ENCODE measurements at places on chromosomes 16 and 17.

- DNase-seq = no peak
Observed at GRCh38 chr16:87297407-87297806, 19.8 kb downstream of the C16orf95 start.

GRCh38 chr17:60514053-60514452, 12.0 kb downstream of the APPBP2 start:
- DNase-seq = no peak

GRCh38 chr16:30902029-30902972, 5.9 kb downstream of the CTF1 start:
- DNase-seq = no peak

GRCh38 chr17:17711641-17712162, 30.4 kb downstream of the RAI1 start:
- no peak for DNase-seq

GRCh38 chr17:73231395-73231794, 30.3 kb downstream of the CPSF4L start:
- DNase-seq = no peak

DNA sequence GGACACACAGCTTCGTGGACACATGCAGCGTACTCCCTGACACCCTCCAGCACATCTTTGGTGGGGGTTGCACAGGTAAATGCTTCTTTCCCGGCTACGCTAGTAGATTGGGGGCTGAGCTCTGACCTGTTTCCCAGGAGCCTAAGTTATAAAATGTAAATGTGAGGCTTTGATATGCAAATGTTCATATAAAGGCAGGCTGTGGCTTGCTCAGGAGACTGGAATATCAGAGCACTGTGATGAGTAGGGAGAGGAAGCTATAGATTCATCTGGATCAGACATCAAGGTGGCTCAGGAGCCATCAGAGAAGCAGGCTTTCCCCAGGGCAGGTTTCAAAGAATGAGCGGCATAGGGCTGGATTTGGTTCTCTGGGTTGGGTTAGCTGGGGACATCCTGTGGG, 3.4 kb upstream of the ETV4 start:
- no peak for DNase-seq

DNA sequence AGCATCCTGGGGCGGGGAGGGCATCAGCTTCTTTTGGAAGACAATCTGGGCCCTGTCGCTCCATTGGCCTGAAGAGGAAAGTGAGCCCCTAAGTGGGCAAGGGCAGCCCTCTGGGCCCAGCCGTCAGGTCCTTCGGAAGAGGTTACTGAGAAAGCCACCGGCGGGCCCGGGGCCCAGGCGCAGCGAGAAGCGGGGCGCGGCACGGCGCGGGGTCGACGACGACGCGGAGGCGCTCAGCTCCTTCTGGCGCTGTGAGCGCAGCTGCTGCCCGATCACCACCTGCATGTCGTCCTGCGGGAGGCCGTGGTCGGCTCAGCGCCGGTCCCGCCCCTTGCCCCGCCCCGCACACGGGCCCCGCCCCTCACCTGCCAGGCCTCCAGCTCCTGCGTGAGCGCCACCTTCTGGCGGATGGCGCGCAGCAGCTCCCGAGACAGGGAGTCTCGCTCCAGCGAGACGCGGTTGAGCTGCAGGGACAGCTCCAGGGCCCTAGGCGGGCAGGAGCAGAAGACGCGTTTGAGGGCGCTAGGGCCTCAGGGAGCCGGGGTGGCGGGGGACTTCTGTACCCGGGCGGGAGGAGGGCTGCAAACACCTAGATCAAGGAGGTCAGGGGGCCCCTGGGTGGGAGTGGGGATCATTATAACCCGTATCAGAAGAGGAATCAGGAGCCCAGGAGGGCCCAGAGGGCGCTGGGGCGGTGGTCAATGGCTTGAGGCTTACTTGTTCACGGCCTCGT, 4.3 kb downstream of the THOC6 start:
- DNase-seq = no peak

DNA sequence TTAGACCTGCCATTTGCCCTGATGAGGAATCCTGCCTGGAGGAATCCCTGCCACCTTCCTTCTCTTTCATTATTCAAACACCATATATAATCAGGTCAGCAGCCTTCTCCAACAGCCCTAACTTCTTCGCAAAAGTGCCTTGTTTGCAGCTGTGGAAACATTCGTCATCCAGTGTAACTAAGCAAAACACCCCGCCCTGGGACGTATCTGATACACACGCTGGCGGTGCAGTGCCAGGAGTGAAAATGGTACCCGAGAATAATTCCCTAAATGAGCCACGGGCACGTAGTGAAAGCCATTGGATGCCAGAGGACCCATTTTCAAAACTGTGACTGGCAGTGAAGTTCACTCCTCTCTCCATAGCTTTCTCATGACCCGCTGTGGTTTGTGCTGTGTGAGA, 73.7 kb downstream of the IRX3 start:
- no peak for DNase-seq

DNA sequence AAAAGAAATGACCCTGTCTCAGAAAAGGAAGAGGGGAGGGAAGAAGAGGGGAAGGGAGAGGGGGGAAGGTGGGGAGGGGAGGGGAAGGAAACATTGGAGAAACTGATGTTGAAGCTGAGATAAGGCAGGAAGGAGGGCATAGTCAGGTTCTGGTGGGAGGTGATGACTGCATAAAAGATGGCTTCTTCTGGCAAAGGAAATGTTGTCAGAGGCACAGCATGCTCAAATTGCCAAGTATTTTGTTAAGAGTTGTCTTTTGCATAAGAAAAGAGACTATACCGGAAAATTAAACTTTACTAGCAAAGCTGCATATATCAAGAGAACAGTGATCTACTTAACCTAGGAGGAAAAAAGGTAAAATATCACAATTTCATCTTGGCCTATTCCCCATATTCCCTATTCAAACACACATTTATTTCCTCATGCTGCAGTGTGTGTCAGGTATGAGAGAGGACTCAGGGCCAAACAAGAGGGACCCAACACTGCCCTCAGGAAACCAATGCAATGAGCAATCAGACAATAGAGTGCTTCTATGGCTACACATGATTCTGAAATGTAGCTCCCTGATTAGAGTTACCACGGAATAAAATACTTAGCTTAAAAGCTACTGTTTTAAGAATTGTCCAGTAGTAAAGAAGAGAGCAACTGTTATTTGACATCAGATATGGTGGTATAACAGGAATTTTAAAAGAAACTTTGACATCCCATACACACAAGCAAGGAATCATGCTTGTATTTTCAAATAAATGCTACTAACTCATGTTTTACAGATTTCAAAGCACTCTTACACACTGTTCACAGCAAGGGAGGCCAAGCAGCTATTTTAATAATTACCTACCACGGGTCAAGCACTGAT, 80.9 kb downstream of the PARN start:
- DNase-seq = no peak

GRCh38 chr17:2083613-2084035, 28.7 kb downstream of the HIC1 start:
- DNase-seq = no peak

GRCh38 chr17:65527857-65528591, 33.4 kb downstream of the AXIN2 start:
- DNase-seq = no peak

DNA sequence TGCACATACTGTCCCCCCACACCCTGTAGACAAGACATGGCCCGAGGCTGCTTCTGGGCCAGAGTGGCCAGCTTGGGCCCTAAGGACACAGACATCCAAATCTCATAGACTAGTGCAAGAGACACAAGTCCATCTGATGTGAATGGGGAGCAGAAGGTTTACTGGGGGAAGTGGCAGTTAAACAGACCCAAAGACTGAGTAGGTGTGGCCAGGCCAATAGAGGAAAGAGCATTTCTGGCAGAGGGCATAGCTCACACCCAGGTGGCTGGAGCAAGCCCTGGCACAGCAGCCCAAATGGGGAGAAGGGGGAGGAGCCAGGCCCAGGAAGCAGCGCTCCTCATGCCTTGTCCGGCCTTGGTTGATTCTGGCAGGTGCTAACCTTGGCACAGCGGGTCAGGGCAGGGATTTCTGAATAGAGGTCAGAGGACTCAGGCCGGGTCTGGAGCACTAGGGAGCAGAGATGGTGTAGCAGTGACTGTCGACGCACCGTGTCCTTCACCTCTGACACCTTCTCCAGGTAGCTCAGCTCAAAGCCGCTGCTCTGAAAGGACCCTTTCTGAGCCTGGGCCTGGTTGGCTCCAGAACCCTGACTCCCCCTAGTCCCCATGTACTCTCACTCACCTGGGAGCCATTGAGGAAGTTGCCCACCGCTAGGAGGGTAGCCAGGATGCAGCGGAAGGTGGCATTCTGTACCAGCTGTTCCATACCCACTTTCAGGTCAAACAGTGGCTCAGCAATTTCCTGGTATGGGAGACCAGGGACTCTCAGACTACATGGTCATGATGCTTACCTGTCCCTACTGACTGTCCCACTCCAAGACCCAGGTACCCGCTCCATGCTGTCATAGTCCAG, 4.1 kb downstream of the TMEM208 start:
- DNase-seq = no peak

- DNase-seq = no peak
Observed at GRCh38 chr17:61766520-61766919, 96.8 kb downstream of the BRIP1 start.

GRCh38 chr17:72123530-72124437, 3.0 kb downstream of the SOX9 start:
- no peak for DNase-seq

- DNase-seq = no peak
Observed at GRCh38 chr17:61150686-61151299, 248.8 kb upstream of the TBX2 start.

DNA sequence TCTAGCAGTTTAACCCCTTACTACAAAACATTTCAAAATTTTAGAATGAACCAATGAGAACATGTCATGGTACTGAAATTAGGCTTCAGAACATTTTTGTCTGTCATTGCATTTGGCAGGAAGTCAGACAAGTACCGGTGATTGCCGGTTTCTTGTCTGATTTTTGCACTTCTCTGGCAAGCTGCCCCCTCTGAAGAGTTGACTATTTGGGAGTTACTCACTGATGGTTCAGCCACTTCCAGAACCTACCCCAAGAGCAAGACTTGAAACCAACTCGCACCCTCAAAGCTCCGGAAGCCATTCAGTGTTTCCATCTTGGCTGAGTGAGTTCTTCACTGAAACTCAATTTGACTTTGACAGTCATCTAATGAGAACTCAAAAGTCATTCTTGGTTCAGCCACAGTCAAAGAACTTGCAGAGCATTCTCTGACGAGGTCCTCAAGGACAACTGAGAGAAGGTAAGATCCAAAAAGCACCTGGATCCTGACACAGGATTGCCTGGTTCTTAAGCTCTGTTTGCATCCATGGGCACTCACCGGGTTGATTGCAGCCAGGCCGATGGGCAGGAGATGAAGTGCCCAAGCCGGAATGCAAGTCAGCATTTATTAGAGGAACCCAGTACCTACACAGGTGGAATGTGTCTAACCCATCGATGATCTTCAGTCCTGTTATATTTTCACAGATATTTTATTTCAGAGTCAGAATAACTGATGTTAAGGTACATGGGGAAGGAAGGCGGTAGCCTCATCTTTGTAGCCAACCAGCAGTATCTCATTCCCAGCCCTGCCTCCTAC, 93.6 kb downstream of the USP22 start:
- no peak for DNase-seq

GRCh38 chr16:20300312-20301097, 26.8 kb downstream of the GP2 start:
- no peak for DNase-seq

DNA sequence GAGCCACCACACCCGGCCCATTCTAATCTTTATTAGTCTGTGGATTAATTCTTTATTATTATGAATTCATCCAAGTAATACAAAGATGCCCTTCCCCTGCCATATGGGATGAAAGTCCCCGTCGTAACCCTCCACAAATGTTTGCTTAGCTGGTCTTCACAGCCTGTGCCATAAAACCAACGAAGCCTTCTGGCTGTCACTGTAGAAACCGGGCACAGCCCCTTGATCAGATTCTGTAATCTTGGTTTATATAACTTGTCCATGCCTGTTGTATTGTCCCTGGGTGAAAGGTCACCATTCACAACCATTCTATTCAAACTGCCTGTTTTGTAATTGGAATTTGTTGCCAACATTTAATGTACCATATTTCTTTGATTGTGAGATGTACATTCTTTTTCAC, 66.5 kb downstream of the ATP2C2 start:
- DNase-seq = no peak

- DNase-seq = no peak
Observed at GRCh38 chr16:79407461-79408135, 192.9 kb downstream of the MAF start.

DNA sequence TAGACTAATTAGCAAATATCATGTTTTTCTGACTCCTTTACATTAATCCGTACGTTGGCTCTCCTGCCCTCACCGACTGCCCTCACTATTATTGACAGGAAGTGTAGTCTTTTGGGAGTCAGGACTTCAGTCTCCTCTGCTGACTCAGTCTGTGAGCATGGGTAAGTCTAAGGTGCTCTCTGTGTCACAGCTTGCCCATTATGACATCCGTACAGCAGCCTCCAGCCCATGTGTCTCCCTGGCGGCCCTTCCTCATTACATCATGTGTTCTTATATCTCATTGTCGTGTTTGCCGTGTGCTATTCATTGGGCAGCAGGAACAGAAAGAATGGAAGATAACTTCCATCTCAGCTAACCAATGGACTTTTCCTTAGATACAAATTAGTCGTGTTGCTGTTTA, 77.5 kb downstream of the MRTFB start:
- no peak for DNase-seq

GRCh38 chr17:63538693-63539595, 11.3 kb upstream of the DCAF7 start:
- DNase-seq = no peak
